ENCODE measurements at places on chromosomes 1 and 21. TPM values are rescaled to one million over a fixed set of nuclear protein-coding genes. Genes with fewer than 3 reads are reported as not detected.

DNA sequence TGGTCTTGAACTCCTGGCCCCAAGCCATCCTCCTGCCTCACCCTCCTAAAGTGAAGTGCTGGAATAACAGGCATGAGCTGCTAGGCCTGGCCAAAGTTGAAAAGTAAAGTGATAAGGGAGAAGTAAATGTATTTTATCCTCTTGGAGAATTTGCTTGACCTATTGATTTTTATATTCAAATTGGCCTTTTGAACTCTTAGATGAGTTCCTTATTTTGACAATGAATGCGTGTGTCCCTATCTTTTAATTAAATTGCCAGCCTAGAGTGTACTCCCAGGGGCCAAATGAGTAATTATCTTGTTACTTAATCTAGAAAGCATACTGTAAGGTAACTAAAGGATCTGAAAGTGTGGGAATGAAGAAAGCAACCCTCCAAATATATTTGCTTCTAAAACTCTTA, 11.4 kb downstream of the RNF11 start:
- DNase-seq: no peak

PADI1 gene
- 0.07 TPM for total RNA-seq

DNA sequence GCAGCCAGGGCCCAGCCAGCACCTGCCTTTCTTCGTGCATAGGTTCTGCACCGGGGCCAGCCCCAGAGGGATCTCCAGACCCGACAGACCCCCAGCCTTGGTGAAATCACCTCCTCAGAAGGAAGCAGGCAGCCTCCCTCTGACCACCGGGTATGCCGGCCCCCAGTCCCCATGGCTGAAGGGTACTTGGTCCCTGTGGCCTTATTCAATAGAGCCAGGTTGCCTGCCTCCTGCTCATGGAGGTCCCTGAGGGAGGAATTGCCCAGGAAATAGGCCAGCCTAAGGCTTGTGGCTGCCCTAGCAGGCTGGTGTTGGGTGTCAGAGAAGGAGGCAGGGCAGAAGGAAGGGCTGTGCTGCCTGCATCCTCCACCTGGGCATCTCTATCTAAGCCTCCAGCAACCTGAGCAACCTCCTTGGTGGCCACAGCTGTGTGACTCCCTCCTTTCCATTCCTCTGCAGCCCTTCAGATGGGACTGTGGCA, 338.2 kb upstream of the VAMP3 start:
- no peak for DNase-seq

- DNase-seq: no peak
These were observed 171.4 kb downstream of the PRDM2 start for GRCh38 chr1:13871413-13871812.

DHRS3 gene
- total RNA-seq: 17.7 TPM

- no peak for DNase-seq
These were observed 9.5 kb downstream of the ST6GALNAC5 start for GRCh38 chr1:76876655-76877395.

SAMD13 gene
- 3.1 TPM for total RNA-seq

GRCh38 chr1:187257476-187257875, 428.7 kb downstream of the PLA2G4A start:
- no peak for DNase-seq

HSD3B2 gene
- total RNA-seq: 0.07 TPM

DNA sequence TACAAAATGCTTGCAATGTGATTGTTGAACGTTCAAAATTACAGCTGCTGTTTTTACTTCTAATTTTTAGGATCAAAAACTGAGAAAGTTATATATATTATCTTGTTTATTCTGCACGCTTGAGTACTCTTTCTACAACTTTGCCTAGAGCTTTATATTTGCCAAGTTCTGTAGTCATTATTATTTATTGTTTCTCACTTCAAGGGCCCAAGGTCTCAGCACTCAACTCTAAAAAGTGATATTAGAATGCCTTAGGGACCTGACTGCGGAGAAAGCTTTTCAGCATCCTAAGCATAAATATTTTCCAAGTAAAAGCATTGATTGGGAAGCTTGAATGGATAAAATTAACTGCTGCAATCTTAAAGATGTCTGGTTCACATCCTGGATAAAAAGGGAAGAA, 83.6 kb downstream of the UBE2U start:
- DNase-seq: no peak

DSCAM gene
- total RNA-seq: 0.41 TPM

CELA3B gene
- not detected for total RNA-seq

DNA sequence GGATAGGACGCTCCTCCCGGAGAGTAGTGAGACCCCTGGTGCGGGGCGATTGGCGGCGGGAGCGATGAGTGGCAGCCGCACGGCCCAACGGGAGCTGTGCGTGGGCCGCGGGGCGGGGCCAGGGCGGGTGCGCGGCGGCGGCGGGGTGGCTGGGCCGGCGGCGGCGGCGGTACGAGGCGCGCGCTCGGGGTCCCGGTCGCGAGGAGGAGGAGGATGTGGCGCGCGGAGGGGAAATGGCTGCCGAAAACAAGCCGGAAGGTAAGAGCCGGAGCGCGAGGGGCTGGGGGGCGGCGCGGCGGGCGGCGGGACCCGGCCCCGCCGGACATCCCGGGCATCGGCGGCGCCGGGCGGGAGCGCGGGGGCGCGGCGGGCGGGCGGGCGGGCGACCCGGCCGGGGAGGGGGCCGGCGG, at the start of gene CAMTA1:
TSS of gene CAMTA1 (plus strand) at position 137 of the 410 bp plus-strand sequence. CDS start at position 214, 77 bp downstream.
- DNase-seq: no peak

SLFNL1 gene
- not detected for total RNA-seq

DNA sequence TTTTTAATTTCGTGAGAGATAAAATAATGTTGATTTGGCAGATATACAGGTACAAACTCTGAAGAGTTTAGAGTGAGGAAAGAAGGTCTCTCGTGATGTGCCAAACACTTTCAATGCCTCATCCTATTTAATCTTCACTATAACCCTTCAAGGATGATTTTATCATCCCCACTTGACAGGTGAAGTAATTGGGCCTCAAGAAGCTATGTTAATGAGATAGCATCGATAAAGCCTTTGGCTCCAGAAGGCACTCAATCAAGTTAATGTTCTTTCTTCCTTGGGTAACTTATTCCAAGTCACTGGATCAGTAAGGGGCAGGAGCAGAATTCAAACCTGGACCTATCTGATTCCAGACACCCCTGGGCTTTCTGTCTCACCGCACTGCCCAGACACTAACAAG, 7.2 kb downstream of the LMOD1 start:
- no peak for DNase-seq

DNA sequence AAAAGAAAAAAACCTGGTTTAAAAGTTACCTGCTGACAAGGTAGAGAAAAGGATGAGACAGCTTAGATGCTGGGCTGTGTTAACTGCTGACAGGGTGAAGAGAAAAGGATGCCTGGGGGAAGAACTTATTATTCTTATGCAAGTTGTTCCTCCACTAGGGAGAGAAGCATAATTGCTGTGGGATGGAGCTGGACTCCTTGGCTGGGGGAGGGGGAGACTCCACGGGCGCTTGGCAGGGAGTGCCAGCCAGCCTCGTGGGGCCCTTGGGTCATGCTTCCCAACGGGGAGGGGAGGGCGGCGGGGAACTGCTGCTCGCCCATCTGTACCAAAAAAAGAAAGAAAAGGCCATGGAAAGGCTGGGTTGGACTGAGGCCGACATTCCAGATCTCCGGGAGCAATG, 47.2 kb downstream of the SYCP1 start:
- peak; percentile 17 for DNase-seq

DNA sequence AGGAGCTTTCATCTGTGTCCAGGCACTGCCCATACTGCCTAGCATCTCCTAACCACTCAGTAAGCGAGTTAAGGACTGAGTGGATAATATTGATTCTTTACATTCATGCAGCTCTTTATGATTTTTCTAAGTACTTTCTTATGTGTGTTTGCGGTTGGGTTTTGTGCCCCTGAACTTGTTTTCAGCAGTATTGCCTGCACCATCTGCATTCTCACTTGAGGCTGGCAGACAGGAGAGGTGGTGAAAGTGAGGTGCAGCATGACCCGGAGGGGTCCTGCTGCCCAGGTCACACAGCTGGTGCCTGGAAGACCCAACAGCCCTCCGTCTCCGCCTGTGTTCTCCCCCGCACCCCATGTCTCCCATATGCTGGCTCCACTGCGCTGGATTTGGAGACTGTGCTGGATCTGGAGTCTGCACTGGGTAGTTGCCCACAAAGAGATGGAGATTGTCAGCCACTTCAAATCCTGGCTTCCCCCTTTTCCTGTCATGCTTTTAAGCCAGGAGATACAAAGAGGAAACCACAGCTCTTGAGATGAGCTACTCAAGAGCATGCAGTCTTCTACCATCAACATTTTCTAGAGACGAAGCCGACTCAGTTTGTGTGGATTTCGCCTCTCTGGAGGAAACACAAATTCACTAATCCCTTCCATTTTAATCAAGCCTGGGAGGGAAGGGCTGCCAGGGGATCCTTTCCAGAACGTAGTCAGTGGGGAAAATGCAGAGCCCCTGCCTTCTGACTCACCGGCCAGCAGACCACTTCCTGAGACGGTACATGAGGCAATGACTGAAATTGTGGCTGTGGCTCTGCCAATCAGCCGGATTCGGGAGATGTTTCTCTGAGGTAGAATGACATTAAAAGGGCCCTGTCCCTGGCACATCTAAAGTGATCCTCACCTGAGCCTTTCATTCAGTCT, 71.7 kb upstream of the ANGPTL1 start:
- no peak for DNase-seq

- no peak for DNase-seq
These were observed 5.6 kb upstream of the SLC2A5 start for GRCh38 chr1:9075022-9075421.

DNA sequence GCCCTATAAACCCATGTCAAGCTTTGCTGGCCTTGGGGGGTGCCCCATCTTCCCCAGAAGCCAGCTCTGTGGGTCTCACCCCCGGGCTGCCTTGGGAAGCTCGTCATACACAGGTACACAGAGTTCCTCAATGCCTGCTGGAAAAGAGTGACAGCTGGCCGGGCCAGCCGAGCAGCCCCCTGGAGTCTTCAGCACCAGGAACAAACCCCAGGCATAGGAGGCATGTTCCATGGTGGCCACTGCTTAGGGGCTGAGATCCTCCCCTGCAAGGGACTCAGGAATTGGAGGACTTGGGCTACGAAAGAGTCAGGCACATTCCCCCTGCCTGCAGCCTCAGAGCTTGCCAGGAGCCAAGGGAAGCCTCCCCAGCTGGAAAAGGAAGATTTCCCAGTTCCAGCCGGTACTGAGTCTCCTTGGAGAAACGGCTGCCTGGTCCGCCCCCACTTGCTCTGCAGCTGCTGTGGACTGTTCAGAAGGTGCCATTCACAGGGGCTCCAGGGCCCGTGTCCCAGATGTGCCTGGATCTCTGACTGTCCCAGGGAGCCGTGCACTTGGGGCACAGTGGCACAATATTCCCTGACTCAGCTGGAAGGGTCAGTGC, 89.5 kb downstream of the STUM start:
- no peak for DNase-seq

DNA sequence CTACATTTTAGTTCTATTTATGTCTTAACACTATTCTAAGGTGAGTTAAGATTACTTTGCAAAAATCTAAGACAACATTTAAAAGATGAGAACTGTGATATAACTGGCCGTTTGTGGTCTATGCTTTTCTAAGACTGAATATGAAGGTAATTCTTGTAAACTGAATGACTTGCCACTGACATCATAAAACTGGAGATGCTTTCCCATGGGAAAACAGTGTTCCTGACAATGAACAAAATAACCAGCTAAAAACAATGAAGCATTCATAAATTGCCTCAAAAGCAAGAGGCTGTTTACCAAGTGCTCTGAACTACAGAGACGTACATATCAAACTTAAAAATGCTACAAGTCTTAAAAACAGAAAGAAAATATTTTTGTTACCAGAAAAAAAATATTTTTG, 54.7 kb downstream of the APP start:
- no peak for DNase-seq

- no peak for DNase-seq
These were observed 14.2 kb downstream of the UTS2 start for GRCh38 chr1:7838714-7839113.
